Temporal lobe (tissue), 4 donors: ENCODE measurements at places on chromosomes 7 and 10. TPM values are rescaled to one million over a fixed set of nuclear protein-coding genes. Genes with fewer than 3 reads are reported as not detected.

Gene GRM3
- 86.5 TPM for total RNA-seq

Gene C10orf53
- not detected for total RNA-seq

Gene IFIT5
- 35.4 TPM for total RNA-seq

Gene AP3M1
- 33.4 TPM for total RNA-seq

Gene SLC29A4
- total RNA-seq = 12.3 TPM

Gene PRSS37
- not detected for total RNA-seq

Gene NKX2-3
- under 0.01 TPM for total RNA-seq

Gene LHFPL3
- 19.9 TPM for total RNA-seq

Gene LRRN3
- total RNA-seq = 87.5 TPM

Gene CDH23
- 3.4 TPM for total RNA-seq
